ENCODE measurements at places on chromosomes 7 and 10. TPM values are rescaled to one million over a fixed set of nuclear protein-coding genes. Genes with fewer than 3 reads are reported as not detected.

The ASIC3 gene
- total RNA-seq = 1.4 TPM

The LRRC17 gene
- total RNA-seq = 33.2 TPM

The GATA3 gene
- 0.69 TPM for total RNA-seq

The MKX gene
- 3.2 TPM for total RNA-seq

The PLXDC2 gene
- total RNA-seq = 45.0 TPM

The CDC14C gene
- not detected for total RNA-seq

The CLDN4 gene
- 0.69 TPM for total RNA-seq

The LANCL2 gene
- 60.2 TPM for total RNA-seq

The HTR5A gene
- 2.5 TPM for total RNA-seq

The GPR37 gene
- 10.8 TPM for total RNA-seq

The RNF32 gene
- 2.5 TPM for total RNA-seq

The PRR15 gene
- not detected for total RNA-seq

The MMD2 gene
- 8.5 TPM for total RNA-seq

The TUBB8 gene
- not detected for total RNA-seq

The CPXM2 gene
- total RNA-seq = 4.8 TPM

The IL6 gene
- not detected for total RNA-seq

The LHFPL3 gene
- total RNA-seq = 66.0 TPM

The PLCE1 gene
- 10.6 TPM for total RNA-seq

Measured in diencephalon (tissue), 1 donor.